Common myeloid progenitor, CD34-positive (primary cell): ENCODE measurements at places on chromosomes 4 and X.

DNA sequence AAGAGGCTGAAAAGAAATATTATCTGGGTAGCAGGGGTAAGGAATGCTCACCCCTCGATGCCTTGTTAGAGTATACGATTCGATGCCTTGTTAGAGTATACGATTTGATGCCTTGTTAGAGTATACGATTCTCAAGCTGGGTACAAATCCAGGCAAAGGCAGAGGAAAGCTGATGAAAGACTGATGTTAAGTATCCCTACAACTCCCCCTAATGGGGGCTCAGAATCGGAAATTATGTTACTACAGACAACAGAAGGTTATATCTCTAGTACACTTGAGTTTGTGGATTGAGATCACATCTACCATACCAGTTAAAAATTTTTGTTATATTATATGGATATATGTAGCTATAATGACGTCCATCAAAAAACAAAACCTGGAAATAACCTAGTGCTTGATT is 4.8 kb downstream of the LRRC66 start:
- no peaks in the 10 kb centered on the region for H3K27me3 ChIP-seq
- H3K36me3 ChIP-seq = no peaks in the 10 kb centered on the region
- peak; percentile 24 for DNase-seq
- H3K4me1 ChIP-seq = no peaks in the 10 kb centered on the region
- H3K4me3 ChIP-seq = no peak overlapping the region

DNA sequence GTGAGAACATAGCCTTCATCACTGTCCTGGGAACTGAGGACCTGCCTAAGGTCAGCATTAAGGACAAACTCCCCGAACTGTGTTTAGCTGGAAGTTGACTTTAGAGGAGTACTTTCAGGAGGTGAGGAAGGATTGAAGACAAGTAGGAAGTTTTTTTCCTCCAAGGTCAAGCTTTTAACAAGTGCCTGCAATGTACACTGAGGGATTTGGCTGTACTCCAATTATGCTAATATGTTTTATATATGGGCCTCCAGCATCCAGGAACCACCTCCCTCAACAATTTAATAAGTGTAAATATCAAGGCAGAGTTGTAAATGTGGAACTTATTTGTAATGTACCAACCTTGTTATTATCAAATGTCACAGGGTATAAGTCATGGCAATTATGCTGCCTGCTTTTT is 726.2 kb downstream of the RPA4 start:
- no peak for DNase-seq
- no peaks in the 10 kb centered on the region for H3K27me3 ChIP-seq
- H3K36me3 ChIP-seq = no peaks in the 10 kb centered on the region
- no peaks in the 10 kb centered on the region for H3K4me1 ChIP-seq
- no peak overlapping the region for H3K27ac ChIP-seq

GRCh38 chr4:1983846-1984405 is 24.8 kb downstream of the NELFA start:
- H3K36me3 ChIP-seq = peaks cover 97% of the 10 kb centered on the region
- H3K4me1 ChIP-seq = no peaks in the 10 kb centered on the region
- H3K27me3 ChIP-seq = no peaks in the 10 kb centered on the region
- H3K4me3 ChIP-seq = no peak overlapping the region

- DNase-seq = no peak
- no peaks in the 10 kb centered on the region for H3K4me1 ChIP-seq
- H3K4me3 ChIP-seq = no peak overlapping the region
- no peaks in the 10 kb centered on the region for H3K36me3 ChIP-seq
Observed at GRCh38 chr4:5814421-5814820, 78.5 kb downstream of the CRMP1 start.

DNA sequence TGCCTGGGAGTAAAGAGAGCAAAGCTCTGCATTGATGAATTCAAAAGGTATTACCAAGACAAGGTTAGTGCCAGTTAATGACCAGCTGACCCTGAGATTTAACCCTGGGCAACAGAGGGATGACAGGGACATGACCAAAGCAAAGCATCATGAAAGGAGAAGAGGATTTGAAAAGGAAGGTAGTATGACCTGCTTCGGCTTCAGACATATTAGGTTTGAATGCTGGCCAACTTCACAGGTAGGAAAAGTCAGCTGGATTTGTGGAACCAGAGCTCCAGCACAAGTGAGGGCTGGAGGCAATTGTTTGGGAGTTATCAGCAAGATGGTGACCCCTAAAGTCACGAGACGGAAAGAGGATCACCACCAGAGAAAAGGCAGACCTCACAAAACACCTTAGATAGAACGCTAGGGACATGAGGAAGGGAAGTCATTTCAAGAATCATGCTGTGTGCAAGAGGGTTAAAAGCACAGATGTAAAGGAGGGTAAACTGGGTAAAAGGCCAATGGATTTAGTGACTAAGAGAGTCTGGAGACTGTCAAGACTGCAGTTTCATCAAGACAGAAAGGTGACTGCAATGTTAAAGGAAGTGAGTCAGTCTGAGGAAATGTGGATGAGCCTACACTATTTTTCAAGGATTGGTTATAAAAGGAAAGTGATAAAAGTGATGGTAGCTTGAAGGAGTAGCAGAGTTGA is 45.6 kb downstream of the SH3RF1 start:
- H3K36me3 ChIP-seq = no peaks in the 10 kb centered on the region
- H3K27me3 ChIP-seq = no peaks in the 10 kb centered on the region
- H3K4me3 ChIP-seq = no peak overlapping the region
- H3K4me1 ChIP-seq = no peaks in the 10 kb centered on the region
- no peak for DNase-seq

DNA sequence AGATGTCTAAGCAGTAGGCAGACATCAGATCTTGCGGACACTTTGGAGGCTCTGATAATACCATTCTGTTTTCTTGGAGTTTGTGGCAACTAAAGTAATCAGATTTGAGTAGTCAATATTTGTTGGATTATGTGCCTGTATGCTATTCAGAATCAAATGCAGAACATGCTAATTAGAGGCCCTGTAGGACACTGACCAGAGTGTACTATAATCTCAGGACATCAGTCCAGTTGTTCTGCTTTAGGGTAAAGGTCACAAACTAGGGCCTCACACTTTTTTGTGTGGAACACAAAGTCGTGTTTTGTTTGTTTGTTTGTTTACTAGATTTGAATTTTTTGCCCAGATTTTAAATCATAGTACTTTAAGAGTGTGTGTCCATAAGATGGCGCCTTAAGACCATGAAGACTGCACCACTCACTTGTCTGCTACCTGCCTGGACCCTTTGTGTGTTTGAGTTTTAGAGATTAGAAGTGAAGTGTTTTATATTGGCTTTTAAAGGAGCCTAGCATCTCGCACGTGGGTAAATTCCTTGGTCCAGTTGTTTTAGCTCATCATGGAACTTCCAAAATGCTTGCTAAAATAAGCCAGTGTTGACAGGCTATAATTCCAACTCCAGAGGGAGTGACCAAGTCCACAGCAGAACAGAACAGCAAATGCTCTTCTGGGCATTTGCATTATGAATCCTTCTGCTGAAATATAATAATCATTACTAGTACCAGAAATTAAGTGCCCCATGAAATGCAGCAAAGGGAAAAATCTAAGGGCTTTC is 34.7 kb downstream of the IL13RA1 start:
- H3K4me3 ChIP-seq = no peak overlapping the region
- no peaks in the 10 kb centered on the region for H3K4me1 ChIP-seq
- DNase-seq = peak; percentile 5
- H3K27ac ChIP-seq = no peak overlapping the region
- no peaks in the 10 kb centered on the region for H3K36me3 ChIP-seq

DNA sequence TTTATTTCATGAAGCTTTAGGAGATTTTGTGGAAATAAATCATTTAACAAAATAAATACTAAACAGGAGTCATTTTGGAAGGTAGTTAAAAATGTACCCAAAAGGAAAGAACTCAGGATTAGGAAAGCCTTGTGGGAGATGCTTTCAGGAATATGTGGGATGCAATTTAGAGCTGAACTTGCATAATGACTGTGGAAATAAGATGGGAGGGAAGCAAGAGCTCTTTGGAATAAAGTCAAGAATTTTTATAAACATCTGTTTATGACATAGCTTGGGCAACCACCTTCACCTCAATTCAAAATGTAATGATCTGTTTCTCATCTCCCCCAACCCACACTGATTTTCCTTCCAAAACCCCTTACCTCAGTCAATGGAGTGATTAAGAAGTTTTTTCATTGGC is 623.8 kb downstream of the FAT4 start:
- no peak overlapping the region for H3K4me3 ChIP-seq
- no peaks in the 10 kb centered on the region for H3K36me3 ChIP-seq
- H3K4me1 ChIP-seq = no peaks in the 10 kb centered on the region
- H3K27me3 ChIP-seq = no peaks in the 10 kb centered on the region
- no peak for DNase-seq
- no peak overlapping the region for H3K27ac ChIP-seq

DNA sequence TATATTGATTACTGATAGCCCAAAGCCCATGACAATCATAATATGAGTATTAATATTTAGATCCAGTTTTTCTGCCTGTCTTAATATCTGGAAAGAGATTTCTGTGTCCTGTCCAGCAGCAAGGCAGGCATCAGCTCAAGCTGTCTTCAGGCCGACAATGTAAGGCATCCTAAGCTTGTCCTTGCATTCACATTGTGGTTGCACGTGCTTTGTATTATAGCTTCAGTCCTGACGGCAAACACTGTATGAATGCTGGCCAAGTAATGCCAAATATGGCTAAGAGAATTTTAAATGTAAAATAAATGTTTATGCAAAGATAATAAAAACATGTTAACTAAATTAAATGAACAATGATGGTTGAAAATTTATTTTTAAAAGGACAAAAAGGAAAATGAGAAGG is 255.7 kb upstream of the RPS6KA3 start:
- peaks cover 23% of the 10 kb centered on the region for H3K27me3 ChIP-seq
- H3K4me1 ChIP-seq = peaks cover 4% of the 10 kb centered on the region
- no peak overlapping the region for H3K4me3 ChIP-seq
- H3K27ac ChIP-seq = no peak overlapping the region
- H3K36me3 ChIP-seq = no peaks in the 10 kb centered on the region
- DNase-seq = no peak

DNA sequence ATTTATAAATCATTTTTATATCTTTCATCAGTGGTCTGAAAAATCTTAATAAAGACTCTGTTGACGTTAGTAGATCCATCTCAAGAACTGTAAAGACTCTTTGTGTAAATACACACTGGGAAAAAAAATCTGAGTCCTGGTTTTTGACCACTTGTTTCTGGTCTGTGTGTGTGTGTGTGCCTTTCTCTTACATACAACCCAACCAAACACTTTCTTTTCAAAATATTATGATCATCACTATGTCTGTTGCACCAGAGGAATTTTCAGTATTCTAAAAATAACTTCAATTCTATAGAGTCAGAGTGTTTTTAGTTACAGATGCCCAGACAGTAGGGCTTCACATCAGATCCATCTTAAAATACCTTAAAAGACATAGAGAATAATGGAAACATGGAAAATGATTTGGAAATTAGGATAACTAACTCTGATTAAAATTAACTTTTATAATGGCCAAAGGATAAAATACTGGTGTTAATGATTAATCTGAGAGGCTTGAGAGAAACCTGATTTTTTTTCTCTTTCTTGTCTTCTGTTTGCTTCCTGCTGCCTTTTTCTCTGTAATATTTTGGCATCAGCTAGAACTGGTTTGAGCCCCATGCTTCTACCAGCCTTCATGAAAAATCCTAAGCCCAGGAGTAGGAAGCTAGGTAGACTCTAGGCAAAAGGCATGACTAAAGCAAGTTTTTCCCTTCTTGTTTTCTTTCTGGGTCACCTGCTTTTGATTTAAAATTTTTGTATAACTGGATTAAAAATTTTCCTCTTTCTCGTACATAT is 99.7 kb downstream of the ATXN3L start:
- H3K27ac ChIP-seq = no peak overlapping the region
- no peaks in the 10 kb centered on the region for H3K36me3 ChIP-seq
- no peak overlapping the region for H3K4me3 ChIP-seq
- H3K27me3 ChIP-seq = no peaks in the 10 kb centered on the region
- H3K4me1 ChIP-seq = no peaks in the 10 kb centered on the region

DNA sequence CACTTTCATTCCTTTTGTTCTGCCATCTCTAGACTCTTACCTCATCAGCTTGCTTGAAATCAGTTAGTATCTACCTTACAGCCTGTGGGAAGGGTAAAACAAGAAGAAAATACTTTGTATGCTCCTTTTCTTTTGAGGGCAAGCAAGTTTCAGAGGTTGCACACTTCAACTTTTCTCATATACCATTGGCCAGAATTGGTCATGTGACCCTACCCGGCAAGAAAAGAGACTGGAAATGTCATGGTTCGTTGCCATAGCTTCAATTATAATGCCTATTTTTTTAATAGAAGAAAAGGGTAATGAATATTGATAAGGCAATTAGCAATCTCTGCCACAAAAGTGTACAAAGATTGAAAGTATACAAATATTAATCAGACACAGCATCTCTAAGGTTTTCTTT is 346.7 kb upstream of the TACR3 start:
- no peaks in the 10 kb centered on the region for H3K4me1 ChIP-seq
- no peaks in the 10 kb centered on the region for H3K36me3 ChIP-seq
- H3K27ac ChIP-seq = no peak overlapping the region
- H3K27me3 ChIP-seq = no peaks in the 10 kb centered on the region
- DNase-seq = no peak

DNA sequence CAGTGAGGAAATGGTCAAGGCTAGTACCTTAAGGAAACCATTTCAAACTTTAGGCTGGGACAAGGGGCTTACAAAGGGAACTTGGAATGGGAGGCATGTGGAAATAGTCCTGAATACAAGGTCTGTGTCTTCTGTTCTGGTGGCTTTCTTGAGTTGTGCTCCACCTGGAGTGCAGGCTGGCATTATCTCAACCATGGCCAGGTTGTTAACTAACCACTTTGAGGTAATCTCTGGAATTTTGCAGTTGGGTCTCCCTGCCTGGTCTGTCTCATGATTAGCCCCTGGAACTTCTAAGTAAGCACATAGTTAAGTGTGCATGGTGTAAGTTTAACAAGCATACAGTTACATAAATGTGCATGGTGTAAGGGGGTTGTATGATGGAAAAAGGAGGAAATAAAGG is 77.5 kb downstream of the PCDH18 start:
- H3K27me3 ChIP-seq = no peaks in the 10 kb centered on the region
- no peak overlapping the region for H3K27ac ChIP-seq
- no peak for DNase-seq
- H3K4me1 ChIP-seq = no peaks in the 10 kb centered on the region
- no peaks in the 10 kb centered on the region for H3K36me3 ChIP-seq
- no peak overlapping the region for H3K4me3 ChIP-seq

- H3K4me1 ChIP-seq = peaks cover 6% of the 10 kb centered on the region
- peak; percentile 54 for DNase-seq
- H3K27ac ChIP-seq = no peak overlapping the region
- no peaks in the 10 kb centered on the region for H3K27me3 ChIP-seq
Observed at GRCh38 chr4:54368281-54369265, 139.5 kb downstream of the PDGFRA start.

GRCh38 chrX:889966-890651 is 259.5 kb downstream of the SHOX start:
- no peak overlapping the region for H3K4me3 ChIP-seq
- no peak overlapping the region for H3K27ac ChIP-seq
- H3K4me1 ChIP-seq = no peaks in the 10 kb centered on the region
- DNase-seq = no peak
- H3K36me3 ChIP-seq = no peaks in the 10 kb centered on the region

DNA sequence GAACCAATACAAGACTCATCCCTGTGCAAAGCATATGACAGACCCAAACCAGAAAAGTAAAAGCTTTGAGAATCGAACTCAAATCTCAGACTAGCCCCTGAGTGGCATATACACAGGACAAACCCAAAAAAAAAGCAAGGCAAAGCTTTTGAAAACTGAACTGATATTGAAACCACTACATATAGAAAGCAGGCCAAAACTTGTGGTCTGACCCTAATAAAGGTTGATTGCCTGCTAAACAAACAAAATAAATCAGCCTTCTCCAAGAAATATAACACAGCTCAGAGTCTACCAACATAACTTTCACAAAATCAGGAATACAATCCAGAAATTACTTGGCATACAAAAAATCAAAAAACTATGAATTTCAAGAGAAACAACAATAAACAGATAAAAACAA is 40.3 kb downstream of the LRBA start:
- H3K27me3 ChIP-seq = no peaks in the 10 kb centered on the region
- H3K4me1 ChIP-seq = peaks cover 4% of the 10 kb centered on the region
- DNase-seq = no peak
- no peak overlapping the region for H3K4me3 ChIP-seq
- H3K27ac ChIP-seq = no peak overlapping the region
